IMR-90 (cell line): ENCODE measurements at places on chromosomes 7 and 10.

GRCh38 chr7:101922631-101923601, 105.5 kb downstream of the CUX1 start:
- DNase-seq, result peak; percentile 55

DNA sequence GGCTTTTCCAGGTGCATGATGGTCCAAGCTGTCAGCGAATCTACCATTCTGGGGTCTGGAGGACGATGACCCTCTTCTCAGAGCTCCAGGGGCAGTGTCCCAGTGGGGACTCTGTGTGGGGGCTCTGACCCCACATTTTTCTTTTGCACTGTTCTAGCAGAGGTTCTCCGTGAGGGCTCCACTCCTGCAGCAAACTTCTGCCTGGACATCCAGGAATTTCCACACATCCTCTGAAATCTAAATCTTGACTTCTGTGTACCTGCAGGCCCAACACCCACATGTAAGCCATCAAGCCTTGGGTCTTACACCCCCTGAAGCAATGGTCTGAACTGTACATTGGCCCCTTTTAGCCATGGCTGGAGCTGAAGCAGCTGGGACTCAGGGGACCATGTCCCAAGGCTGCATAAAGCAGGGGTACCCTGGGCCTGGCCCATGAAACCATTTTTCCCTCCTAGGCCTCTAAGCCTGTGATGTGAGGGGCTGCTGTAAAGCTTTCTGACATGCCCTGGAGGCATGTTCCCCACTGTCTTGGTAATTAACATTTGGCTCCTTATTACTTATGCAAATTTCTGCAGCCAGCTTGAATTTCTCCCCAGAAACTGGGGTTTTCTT, 86.9 kb downstream of the ZNF783 start:
- no peak for DNase-seq

- DNase-seq, result peak; percentile 49
These were observed 49.5 kb downstream of the NEURL1 start for GRCh38 chr10:103542764-103543616.

GRCh38 chr7:43584195-43584586, 1.3 kb downstream of the STK17A start:
- peak; percentile 71 for DNase-seq

GRCh38 chr7:139875821-139876241, 46.8 kb downstream of the TBXAS1 start:
- DNase-seq, result no peak

DNA sequence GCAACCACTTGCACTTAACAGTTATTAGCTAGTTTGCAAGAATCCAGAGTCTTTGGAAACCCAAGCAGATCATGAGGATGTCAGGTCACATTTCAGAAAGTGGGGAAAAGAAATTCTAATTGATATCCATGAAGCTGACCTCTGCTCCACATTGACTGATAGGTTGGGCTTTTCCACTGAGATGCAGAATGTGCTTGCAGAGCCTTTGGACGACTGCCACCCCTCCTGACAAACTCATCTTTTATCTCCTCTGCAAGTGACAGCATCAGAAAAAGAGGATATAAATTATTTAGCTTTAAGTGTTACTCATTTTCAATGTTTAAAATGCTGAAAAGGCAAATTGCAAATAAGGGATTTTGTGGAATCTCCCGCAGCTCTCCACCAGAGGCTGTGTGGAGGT, 75.3 kb downstream of the C10orf90 start:
- DNase-seq, result no peak

DNA sequence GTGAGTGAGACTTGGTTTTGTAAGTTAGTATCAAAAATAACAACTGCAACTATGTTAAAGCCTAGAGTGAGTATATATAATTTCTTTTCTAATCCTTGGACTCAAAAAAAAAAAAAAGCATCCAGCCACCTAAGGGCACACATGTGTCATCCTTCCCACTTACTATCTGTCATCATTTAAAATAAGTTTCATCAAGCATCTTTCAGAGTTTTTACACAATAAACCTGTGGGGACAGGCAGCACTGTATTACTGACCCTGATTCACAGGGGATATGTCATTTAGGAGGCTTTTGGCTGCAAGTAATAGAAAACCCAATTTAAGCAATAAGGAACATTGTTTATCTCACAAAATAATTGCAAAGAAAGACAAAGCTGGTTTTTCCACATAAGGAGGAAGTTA, 32.3 kb upstream of the OSBPL3 start:
- no peak for DNase-seq

DNA sequence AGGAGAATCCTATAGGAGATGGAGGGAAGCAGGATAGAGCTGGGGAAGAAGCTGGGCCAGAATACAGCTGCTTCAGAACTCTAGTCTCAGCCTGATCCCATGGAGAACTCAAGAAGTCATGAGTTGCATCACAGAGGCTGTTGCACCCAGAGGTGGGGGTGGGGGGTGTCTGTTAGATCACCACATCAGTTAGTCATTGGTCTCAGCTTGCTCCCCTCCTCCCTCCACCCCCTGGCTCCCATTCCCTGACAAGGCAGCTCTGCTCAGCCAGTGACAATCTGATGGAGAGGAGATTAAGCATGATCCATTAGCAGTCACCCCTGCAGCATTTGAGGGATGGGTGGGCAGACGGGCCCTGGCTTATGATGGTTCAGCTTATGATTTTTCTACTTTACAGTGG, 58.4 kb upstream of the FGL2 start:
- peak; percentile 78 for DNase-seq

DNA sequence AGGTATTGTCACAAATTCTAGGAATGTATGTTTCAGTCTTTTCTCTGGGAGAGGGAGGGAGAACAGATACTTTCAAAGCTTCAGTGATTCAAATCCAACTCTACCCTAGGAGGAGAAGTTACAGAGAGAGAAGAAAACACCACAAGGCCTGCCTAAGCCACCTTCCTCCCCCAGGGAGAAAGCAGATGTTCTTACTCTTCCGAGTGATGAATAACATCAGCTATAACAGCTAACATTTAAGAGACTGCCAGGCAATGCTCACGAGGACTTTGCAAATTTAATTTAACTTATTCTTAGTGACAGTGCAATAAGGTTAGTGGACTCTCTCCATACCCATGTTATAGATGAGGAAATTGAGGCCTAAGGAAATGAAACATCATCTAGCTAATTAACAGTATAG, 36.8 kb downstream of the TAS2R41 start:
- DNase-seq, result no peak

DNA sequence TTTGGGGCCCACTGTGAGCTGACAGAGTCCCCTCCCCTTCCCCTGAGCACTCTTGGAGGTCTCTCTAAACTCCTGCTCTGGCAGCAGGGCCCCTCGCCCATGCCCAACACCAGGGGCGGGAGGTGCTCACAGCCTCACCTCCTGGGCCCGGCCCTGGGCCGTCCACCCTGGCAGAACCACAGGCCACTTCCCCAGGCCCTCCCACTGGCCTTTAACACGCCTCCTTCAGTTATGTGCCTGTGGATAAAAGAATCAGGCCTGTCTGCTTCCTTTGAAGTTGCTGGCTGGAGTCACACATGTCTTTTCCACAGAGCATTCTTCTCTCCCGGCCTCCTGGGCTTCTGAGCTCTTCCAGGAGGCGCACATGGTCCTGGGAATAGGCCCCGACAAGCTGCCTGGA, 10.2 kb downstream of the MYL10 start:
- DNase-seq, result no peak

DNA sequence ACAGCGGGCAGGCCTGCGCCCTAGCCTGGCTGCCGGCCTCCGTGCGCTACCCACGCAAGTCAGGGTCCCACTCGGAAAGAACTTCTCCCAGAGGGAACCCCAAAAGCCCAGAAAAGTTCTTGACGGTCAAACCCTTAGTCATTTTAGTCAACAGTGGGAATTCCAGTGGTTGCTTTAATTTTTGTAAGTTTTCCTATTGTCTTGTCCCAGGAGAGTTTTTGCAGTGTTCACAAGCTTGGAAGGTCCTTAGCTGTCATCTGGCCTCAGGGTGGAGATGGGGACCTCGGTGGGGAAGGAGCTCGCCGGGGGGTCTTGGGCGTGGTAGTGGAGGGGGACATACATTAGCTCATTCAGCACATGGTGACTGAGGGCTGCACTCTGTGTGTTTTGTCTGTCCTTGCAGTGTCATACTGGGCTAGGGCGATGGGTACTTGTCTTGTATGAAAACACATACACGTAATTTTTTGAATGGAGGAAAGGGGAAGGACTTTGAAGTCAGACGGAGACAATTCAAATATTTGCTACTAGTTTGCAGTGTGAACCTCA, 736 bp downstream of the MINDY4 start:
- no peak for DNase-seq

- peak; percentile 68 for DNase-seq
These were observed 7.1 kb upstream of the ITGB8 start for GRCh38 chr7:20323595-20323994.

GRCh38 chr10:48639632-48640031, 34.8 kb upstream of the ARHGAP22 start:
- no peak for DNase-seq

GRCh38 chr7:121262221-121262620, 66.6 kb upstream of the WNT16 start:
- DNase-seq, result peak; percentile 64

GRCh38 chr7:97015756-97016380, 8.8 kb downstream of the DLX5 start:
- no peak for DNase-seq

DNA sequence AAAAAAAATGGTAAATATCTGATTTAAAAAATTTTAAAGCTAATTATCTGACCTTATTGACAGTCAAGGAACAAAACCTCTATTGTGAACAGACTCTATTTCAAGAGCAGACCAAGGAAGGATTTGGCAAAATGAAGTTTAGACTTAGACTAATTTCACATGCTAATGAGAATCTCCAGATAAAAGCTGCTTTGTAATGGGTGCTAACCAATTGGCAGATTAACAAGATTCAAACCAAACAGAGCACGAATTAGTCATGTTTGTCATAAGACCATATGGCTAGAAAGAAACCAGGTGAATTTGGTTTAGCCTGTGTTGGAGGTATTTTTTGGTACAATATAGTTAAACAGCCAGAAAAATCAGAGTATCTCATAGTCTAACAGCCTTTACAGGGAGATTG, 429.1 kb upstream of the NFE2L3 start:
- DNase-seq, result no peak

DNA sequence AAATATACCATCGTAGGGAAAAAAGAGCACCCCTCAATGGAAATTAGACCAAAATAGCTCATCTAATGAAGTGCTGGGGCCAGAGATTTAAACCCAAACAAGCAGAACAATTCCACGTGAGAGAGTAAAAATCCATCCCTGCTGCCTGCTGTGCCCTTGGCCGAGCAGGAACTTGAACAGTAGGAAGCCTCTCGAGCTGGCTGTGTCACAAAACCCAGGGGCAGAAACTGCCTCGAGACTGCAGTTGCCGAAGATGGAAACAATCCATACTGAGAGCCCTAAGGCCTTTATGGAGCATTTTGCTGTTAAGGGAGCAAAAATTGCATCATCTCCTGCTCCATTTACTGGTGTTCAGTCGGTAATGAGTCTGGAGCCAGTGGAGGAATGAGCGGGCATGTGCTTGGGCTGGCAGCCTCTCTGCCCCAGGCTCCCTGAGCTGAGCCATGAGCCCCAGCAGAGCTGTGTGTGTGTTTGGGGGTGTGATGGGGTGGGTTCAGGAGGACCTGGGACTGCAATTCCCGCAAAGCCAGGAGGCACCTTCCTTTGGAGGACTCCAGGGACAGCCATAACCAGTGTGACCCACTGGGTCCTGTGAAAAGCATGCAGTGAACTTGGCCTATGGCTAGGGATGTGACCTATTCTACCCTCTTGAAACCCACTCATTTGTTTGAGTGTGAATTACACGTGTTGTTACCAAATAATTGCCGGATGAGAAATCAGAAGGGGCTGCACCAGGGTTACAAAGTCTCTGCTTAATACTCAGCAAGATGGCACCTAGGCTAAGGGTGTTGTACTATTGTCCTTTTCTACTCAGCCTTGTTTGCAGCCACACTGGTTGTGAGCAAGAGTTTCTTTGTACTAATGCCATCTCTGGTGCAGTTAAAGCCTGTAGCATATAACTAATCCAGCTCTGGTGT, 58.3 kb downstream of the CDHR3 start:
- DNase-seq, result peak; percentile 27

DNA sequence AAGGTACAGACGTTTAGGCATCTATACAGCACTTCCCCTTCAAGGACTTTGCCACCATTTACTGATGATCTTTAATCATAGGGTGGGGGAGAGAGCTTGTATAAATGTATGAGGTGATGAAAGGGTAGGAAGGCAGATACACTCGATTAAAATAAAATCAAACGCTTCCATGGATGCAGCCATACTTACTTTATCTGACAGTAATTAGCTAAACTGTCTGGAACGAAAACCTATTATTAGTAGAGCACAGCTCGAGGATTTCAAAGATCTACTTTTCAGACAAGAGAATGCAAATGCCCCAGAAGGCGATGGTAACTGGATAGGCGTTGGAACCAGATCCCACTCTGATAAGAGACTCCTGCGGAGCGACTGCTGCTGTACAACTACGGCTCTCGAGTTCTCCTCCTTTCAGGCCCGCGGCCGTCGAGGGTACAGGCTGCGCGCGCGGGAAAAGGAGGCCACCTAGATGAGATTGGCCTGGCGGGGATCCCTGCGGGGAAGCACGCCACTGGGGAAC, 3.1 kb upstream of the NKX2-3 start:
- DNase-seq, result no peak

DNA sequence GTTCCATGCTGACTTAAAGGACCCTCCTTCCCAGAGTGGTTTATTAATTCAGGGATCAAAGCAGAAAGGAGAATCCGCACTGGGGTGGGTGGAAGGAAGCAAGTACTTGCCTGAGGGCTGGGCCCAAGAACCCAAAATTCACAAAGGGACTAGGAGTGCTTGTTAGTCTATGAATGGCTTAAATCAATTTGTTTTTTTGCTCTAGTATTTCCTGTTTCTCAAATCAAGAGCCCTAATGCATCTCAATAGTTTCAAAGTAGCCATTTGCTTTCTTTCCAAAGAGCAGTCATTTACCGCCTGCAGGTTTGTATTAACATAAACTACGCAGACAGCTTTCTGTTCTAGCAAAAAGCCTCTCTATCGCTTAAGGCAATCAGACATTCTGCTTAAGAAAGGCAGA, 44.2 kb upstream of the SLC35G1 start:
- no peak for DNase-seq

GRCh38 chr10:132704008-132704814, 81.7 kb downstream of the NKX6-2 start:
- no peak for DNase-seq

DNA sequence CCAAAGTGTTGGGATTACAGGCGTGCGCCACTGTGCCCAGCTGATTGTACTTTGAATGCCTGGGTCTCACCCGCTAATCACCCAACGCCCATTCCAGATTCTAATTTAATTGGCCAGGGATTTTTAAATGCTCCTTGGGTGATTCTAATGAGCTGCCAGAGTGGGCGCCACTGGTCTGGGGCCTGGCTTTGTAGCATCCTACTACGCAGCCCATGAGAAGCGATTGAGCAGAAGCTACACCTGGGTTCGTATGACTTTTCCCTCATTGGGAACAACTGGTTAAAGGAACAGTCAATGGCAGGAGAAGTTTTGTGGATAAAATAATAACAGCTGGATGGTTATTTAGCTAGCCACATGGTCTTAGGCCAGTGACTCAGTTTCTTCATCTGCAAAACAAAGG, 108.0 kb downstream of the SPAG6 start:
- no peak for DNase-seq

GRCh38 chr7:73984481-73985205, 43.3 kb upstream of the ELN start:
- DNase-seq, result no peak
